Glutamatergic neuron (in vitro differentiated cells): ENCODE measurements at places on chromosomes 2 and 18. TPM values are rescaled to one million over a fixed set of nuclear protein-coding genes. Genes with fewer than 3 reads are reported as not detected.

SPATA3 gene
- not detected for total RNA-seq

FAP gene
- not detected for total RNA-seq

CHST9 gene
- total RNA-seq = not detected

DLX1 gene
- total RNA-seq = 0.61 TPM

RBKS gene
- total RNA-seq = 1.2 TPM

TMEM247 gene
- not detected for total RNA-seq

SERPINB11 gene
- total RNA-seq = not detected

STAT4 gene
- total RNA-seq = 0.74 TPM

GALNT5 gene
- total RNA-seq = 0.10 TPM

CKAP2L gene
- total RNA-seq = 3.3 TPM
